ENCODE measurements at places on chromosomes 2 and 18. TPM values are rescaled to one million over a fixed set of nuclear protein-coding genes. Genes with fewer than 3 reads are reported as not detected.

PRSS56 gene
- total RNA-seq = 0.27 TPM

IL36RN gene
- total RNA-seq = not detected

HOXD12 gene
- total RNA-seq = not detected

KCNG2 gene
- not detected for total RNA-seq

PJVK gene
- total RNA-seq = 4.4 TPM

KIF5C gene
- 18.7 TPM for total RNA-seq

TPO gene
- 0.46 TPM for total RNA-seq

TRIM43 gene
- total RNA-seq = not detected

ADAM17 gene
- 31.6 TPM for total RNA-seq

DSC1 gene
- total RNA-seq = not detected

CYTIP gene
- 1.4 TPM for total RNA-seq

SCN1A gene
- total RNA-seq = not detected

ARHGEF4 gene
- total RNA-seq = 22.7 TPM

RSAD2 gene
- 3.2 TPM for total RNA-seq

SLC23A3 gene
- total RNA-seq = 2.2 TPM

ZC3H6 gene
- total RNA-seq = 28.4 TPM

TDRD15 gene
- total RNA-seq = not detected

FN1 gene
- total RNA-seq = 96.3 TPM

ZBTB7C gene
- total RNA-seq = 11.9 TPM

DSEL gene
- 10.3 TPM for total RNA-seq

NDUFAF7 gene
- 15.0 TPM for total RNA-seq

EFR3B gene
- total RNA-seq = 1.3 TPM

CDCA7 gene
- 0.85 TPM for total RNA-seq

Measured in ovary (tissue), 10 donors.